ENCODE measurements at places on chromosomes 5 and 9. TPM values are rescaled to one million over a fixed set of nuclear protein-coding genes. Genes with fewer than 3 reads are reported as not detected.

- no peak for DNase-seq
- no peak overlapping the region for H3K4me3 ChIP-seq
- no peaks in the 10 kb centered on the region for H3K36me3 ChIP-seq
- H3K27me3 ChIP-seq = no peaks in the 10 kb centered on the region
These were observed 47.8 kb upstream of the RAPGEF6 start for GRCh38 chr5:131682826-131683225.

Gene TMC1
- 0.02 TPM for total RNA-seq

GRCh38 chr9:125593581-125594222 lies 113.3 kb downstream of the MAPKAP1 start:
- peaks cover 43% of the 10 kb centered on the region for H3K4me1 ChIP-seq
- H3K27ac ChIP-seq = no peak overlapping the region
- DNase-seq = no peak
- H3K27me3 ChIP-seq = no peaks in the 10 kb centered on the region
- H3K4me3 ChIP-seq = no peak overlapping the region
- H3K36me3 ChIP-seq = no peaks in the 10 kb centered on the region

DNA sequence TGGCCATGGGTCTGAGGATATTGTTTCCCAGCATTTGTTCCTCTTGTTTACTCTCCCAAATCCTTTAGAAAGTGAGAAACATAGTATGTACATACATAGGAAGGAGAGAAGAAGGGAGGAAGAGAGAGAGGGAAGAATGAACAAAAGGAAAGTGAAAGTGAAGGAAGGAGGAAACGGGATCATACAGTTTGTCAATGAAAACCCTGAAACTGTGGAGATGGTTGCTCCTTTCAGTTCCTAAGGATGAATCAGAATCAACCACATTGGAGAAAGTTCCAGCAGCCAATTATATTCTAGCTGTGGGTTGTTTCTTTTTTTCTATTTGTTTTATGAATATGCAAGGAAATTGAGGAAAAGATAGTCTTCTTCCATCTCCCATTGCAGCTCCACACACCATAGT lies 396.5 kb downstream of the MLLT3 start:
- H3K27me3 ChIP-seq = no peaks in the 10 kb centered on the region
- H3K27ac ChIP-seq = no peak overlapping the region
- H3K4me3 ChIP-seq = no peak overlapping the region
- no peak for DNase-seq

- no peaks in the 10 kb centered on the region for H3K36me3 ChIP-seq
- DNase-seq = peak; percentile 64
- H3K27ac ChIP-seq = no peak overlapping the region
- peaks cover 14% of the 10 kb centered on the region for H3K4me1 ChIP-seq
These were observed 27.0 kb upstream of the PRRC2B start for GRCh38 chr9:131366761-131367401.

DNA sequence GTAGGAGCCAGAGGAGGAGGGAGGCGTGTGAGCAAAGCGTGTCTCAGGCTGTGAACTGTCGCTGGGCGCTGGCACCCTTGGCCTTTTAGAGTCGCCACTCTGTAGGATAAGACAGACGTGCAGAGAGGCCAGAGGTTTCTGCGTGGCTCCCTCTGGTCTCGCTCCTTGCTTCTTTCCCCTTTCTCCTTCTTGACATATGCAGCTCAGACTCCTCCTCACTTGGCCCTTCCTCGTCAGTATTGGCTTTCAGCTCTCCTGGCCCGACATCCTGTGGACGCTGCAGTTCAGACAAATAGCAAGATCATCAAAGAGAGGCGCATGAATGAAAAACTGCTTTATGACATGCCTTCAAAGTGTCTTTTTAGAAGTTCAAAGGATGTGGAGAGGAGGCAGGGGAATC lies 116.8 kb upstream of the SPRY4 start:
- H3K4me3 ChIP-seq = no peak overlapping the region
- no peak for DNase-seq
- no peak overlapping the region for H3K27ac ChIP-seq

Measured in HepG2 (cell line).